DMS53 (cell line): ENCODE measurements at places on chromosomes 1 and 21.

- peak; percentile 85 for DNase-seq
Observed at GRCh38 chr1:246492611-246493245, 14.4 kb downstream of the SMYD3 start.

- peak; percentile 25 for DNase-seq
Observed at GRCh38 chr21:38488640-38489270, 9.5 kb downstream of the ERG start.

- DNase-seq, result no peak
Observed at GRCh38 chr1:231196728-231197127, 34.9 kb downstream of the TRIM67 start.

GRCh38 chr1:24311741-24312140 lies 7.4 kb upstream of the GRHL3 start:
- DNase-seq, result no peak

DNA sequence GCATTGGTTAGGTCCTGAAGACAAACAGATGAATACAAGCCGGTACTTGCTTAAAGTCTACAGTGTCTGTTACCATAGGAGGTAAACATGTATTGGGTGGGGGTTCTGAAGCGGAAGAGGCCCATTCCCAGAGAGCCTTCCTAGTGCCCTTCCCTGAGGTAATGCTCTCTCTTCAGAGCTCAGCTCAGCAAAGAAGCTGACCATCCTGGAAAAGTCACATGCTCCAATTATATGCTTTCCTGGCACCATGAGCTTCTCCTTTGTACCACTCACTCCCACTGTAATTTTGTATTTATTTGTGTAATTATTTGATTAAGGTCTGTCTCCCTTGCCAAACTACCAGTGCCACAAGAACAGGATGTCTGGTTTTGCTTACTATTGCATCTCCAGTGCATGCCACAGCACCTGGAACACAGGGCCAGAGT lies 42.0 kb downstream of the RAB3B start:
- no peak for DNase-seq

GRCh38 chr1:45840704-45841103 lies 37.3 kb downstream of the MAST2 start:
- peak; percentile 28 for DNase-seq

DNA sequence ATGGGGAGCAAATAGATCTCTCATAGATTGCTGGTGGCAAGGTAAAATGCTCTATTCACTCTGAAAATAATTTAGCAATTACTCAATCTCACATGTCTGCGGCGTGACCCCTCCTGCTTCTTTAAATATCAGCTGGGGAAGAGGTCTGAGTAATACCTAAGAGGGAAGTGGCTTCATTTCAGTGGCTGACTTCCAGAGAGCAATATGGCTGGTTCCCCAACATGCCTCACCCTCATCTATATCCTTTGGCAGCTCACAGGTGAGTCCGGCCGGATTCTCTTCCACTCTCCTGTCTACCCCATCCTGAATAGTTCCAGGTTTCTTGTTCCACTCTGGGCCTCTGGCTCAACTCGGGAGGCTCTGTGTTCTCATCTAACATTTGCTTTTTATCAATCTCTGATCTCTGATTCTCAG lies at the start of gene SLAMF7:
Gene SLAMF7, plus strand, starts transcription at position 150 of the 414 bp plus-strand sequence. Its CDS starts 55 bp downstream, at position 205.
- DNase-seq, result peak; percentile 8

DNA sequence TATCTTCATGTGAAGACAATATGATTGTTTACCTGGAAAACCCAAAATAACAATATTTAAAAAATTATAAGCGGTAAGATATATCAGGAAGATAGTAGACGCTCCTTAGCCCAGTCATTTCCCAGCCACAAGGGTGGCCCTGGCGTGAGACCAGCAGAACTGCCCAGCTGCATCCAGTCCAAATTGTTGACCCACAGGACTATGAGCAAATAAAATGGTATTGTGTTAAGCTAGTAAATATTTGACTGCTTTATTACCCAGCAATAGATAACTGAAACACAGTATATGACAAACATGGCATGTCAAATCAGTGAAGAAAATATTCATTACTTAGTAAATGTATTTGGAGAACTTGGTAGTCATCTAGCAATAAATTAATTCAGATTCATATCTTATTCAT lies 294.3 kb upstream of the SPAG17 start:
- DNase-seq, result peak; percentile 85

GRCh38 chr1:244192325-244192724 lies 141.2 kb downstream of the ZBTB18 start:
- DNase-seq, result no peak

GRCh38 chr1:82979593-82980236 lies 1019.2 kb downstream of the TTLL7 start:
- DNase-seq, result peak; percentile 76

- DNase-seq, result no peak
Observed at GRCh38 chr1:91944087-91944486, 5.1 kb upstream of the BRDT start.

DNA sequence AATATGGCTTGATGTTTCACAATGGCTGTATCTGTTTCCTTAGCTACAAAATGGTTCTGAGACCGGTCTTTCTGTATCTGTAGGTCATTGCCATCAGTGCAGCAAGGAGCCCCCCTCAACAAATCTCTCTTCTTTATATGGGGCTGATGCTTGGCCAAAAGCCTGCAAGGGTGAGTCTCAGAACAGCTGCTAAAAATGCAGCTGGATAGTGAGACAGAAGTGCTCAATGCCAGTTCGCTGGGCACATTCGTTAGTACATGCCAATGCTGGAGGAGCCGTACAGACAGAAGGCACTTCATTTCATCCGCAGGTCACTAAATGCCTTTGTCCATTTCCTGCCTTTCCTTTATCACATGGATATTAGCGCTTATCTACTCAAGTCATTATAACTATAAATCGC lies 67.3 kb downstream of the RUNX1 start:
- DNase-seq, result no peak

DNA sequence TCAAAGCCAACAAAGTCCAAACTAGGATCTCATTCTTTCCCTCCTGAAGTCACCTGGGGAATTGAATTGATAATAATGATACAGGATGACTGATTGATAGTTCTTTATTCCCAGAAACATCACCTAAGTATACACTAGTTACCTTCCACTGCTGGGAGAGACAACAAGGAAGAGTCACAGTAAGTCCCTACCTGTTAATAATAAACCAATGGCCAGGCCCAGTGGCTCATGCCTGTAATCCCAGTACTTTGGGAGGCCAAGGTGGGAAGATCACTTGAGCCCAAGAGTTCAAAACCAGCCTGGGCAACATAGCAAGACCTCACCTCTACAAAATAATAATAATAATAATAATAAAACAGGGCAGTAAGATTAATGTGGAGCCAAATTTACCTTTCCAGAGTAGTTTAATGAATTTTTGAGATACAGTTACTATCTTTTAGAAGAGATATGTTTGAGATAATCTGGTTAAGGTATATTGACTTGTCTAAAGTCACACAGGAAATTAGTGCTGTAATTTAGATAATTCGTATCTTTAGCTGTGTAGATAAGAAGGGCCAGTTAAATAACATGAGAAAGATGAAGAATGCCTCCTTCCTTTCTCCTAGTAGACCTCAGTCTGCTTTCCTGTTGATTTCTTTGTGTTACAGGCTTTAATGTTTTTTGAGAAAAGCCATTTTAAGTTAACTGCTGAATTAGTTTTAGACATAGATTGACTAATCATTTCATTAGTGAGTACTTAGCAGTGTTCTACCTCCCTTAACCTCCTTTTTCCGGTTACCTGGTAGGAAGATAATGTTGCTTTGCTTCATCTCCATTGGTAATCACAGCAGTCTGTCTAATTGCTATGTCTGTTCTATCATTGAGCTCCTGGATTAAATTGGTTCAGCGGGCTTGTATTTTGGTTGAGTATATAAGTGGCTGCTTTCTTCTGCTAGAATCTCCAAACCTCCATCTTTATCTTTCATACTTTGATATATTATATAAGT lies 22.0 kb downstream of the SMAP2 start:
- peak; percentile 34 for DNase-seq

GRCh38 chr1:54475946-54476516 lies 69.8 kb upstream of the SSBP3 start:
- DNase-seq, result peak; percentile 57

GRCh38 chr21:43718872-43719747 lies at the start of gene PDXK:
Gene PDXK (plus strand): TSS chr21:43719129. CDS start chr21:43719295, 166 bp downstream.
- peak; percentile 92 for DNase-seq

DNA sequence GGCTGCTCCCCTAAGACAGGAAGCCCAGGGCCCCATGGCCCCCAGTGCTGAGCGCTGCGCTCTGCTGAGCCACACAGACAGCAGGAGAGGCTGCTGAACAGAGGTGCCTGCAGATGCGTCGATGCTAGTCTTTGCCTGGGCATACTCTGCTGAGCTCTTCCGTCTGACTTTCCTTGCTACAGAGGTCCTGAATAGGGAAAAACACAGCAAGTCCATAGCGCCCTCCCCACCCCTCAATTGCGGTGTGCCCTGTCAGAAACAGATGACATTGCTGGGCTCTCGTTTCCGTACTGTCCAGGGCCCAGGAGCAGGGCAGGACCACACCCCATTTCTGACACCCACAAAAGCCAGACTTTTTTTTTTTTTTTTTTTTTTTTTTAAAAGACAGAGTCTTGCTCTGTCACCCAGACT lies 252.5 kb downstream of the SDCCAG8 start:
- no peak for DNase-seq
